HS-27A (cell line): ENCODE measurements at places on chromosomes 1 and 21.

GRCh38 chr1:108316545-108316944 is 72.7 kb upstream of the NBPF4 start:
- DNase-seq = no peak

DNA sequence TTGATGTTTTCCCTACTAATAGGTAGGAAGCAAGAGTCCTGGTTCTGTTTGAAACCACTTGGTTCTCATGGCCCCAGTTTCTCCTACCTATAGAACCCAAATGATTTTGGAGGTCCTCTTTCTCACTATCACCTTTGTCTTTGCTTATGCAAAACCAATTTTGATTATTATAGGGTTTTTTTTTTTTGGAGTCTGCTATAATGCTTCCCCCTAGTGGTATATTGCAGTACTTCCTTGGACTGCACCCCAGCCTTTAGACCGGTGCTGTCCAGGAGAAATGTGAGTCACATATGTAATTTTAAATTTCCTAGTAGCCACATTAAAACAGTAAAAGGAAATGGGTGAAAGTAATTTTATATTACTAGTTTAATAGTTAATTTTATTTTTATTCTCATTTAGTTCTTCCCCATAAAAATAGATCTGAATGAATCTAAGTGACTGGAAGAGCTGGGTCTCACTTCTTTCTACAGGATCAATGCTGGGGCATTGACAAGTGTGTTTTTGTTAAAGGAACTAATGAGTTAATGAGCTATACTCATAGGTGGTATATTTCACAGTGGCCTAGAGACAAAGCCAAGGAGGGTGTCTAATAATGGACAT is 10.6 kb downstream of the FCMR start:
- DNase-seq = no peak

DNA sequence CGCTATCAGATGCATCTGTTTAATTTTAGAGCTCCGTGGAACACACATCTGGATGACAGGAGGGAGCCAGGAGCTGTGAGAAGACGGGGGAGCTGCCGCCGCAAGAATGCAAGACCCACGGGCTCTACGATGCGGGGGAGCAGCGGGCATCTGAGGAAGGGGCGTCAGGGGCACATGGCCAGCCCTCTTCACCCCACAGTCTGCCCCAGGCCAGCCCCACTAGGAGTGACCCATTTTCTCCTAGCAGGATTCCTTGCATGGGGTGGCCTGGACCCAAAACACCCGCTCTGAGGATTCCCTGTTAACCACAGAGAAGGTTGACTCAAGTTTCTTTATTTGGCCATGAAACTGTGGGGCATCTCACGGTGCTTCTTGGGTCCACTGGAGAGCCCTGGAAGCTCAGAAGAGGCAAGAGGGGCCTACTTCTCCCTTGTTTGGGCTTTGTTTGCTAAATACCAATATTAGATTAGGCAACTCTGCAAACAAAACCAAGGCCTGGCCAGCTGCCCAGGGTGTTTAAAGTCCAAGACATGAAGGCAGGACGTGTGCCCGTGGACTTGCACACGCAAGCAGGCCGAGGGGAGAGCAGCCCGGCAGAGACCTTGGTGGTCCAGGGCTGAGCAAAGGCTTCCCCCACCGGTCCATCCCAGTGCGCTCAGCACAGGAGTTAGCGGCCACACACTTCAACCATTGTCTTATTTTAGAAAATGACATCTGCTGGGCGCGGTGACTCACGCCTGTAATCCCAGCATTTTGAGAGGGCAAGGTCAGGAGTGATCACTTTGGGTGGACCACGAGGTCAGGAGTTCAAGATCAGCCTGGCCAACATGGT is 89.8 kb downstream of the DHRS3 start:
- no peak for DNase-seq

DNA sequence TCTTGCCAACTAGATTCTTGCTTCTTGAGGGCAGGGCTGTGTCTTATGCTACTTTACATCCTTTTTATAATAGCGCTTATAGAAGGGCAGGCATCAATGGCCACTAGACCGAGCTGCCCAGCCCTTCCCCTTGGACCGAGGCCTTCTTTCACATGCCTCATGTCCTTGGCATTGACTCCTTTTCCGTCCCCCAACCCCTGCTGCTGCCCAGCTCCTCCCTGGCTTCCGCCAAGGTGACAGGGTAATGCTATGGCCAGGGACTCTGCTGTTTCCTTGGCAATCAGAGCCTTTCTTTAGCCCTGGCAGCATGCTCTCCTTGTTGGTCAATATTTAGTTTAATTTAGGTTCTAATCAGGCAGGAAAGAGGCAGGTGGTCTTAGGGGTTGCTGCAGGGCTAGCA is 48.2 kb downstream of the DDX20 start:
- DNase-seq = no peak

GRCh38 chr1:167791281-167792187 is 69.8 kb downstream of the MPZL1 start:
- no peak for DNase-seq

- DNase-seq = no peak
These were observed 19.7 kb downstream of the FAM76A start for GRCh38 chr1:27745466-27745865.

DNA sequence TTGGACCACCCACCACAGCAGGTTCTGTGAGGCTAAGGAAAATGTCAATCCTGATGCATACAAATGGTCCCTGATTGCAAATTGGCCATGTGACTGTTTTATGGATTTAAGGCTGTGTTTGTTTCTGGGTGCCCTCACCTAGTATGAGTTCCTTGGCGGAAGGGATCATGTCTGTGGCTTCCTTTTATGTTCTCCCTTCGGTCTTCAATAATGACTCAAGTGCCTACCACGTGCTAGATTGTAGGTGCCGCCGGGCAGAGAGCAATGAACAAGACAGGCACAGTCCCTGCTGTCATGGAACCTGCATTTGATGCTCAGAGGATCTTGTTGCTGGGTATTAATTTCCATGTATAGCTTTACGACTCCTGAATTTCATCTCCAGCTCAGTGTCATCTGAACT is 9.8 kb upstream of the VWA5B1 start:
- no peak for DNase-seq

- no peak for DNase-seq
These were observed 10.5 kb downstream of the PRPF38A start for GRCh38 chr1:52414942-52415341.

DNA sequence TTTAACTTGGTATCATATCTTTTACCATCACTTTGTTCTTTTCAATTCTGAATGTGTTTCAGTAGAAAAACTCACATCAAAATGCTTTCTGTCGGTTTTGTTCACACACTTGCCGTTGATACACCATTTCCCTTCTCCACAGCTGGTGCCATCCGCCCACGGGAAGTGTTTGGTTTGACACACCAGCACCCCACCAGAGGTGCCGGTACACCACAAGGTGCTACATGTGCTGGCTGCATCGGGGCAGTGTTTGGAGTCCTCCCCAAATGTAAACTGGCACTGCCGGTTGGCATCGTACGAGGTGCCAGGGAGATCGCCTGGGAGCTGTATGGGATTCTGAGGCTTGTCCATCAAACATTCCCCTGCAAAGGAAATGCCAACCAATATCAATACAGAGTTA is 5.0 kb downstream of the ADAMTS1 start:
- no peak for DNase-seq

GRCh38 chr21:17576080-17576835 is 36.4 kb downstream of the BTG3 start:
- no peak for DNase-seq

- peak; percentile 94 for DNase-seq
These were observed 47.0 kb downstream of the AHDC1 start for GRCh38 chr1:27556781-27557595.

GRCh38 chr1:153401461-153401860 is 10.6 kb upstream of the S100A8 start:
- DNase-seq = no peak

DNA sequence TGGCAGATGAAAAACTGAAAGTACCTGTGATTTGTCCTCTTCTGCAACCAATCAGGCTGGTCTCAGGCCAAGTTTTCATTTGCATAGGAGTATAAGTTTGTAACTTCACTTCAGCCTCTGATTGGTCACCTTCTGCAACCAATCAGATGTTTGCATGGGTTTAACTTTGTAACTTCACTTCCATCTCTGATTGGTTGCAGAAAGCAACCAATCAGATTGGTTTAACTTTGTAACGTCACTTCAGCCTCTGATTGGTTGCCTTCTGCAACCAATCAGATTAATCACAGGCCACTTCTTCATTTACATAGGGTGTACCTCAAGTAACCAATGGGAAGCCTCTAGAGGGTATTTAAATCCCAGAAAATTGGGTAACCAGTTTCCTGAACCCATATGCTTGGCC is 18.9 kb upstream of the TUT4 start:
- DNase-seq = no peak

GRCh38 chr21:32844653-32845436 is 73.3 kb upstream of the PAXBP1 start:
- DNase-seq = peak; percentile 27

- no peak for DNase-seq
These were observed 95.0 kb downstream of the SLC30A10 start for GRCh38 chr1:219833214-219833815.

DNA sequence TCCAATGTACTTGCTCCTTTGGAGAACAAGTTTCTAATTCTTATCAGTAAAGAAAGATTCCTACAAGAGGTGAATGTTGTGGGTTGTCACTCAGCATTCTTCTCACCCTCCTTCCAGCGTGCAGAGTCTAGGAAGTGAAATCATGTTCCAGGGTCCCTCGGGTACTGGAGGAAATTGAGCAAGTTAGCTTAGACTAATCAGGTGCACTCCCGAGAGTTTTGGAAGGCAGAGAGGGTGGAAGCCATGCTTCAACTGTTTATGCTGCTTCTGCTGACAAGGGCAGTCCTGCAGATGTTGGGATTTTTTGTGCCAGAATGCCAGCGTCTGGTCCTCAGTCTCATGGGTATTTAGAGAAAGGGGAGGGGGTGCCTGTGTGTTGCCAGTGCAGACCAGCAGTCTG is 5.3 kb upstream of the C1orf115 start:
- DNase-seq = no peak

GRCh38 chr1:109807402-109807801 is 43.7 kb upstream of the EPS8L3 start:
- no peak for DNase-seq

GRCh38 chr1:112267929-112268328 is 128.1 kb upstream of the CTTNBP2NL start:
- no peak for DNase-seq

- no peak for DNase-seq
These were observed 635 bp upstream of the MMEL1 start for GRCh38 chr1:2633366-2633935.

GRCh38 chr1:196063952-196064351 is 544.3 kb downstream of the KCNT2 start:
- DNase-seq = no peak

- no peak for DNase-seq
These were observed 74.1 kb upstream of the WNT4 start for GRCh38 chr1:22216966-22217365.

DNA sequence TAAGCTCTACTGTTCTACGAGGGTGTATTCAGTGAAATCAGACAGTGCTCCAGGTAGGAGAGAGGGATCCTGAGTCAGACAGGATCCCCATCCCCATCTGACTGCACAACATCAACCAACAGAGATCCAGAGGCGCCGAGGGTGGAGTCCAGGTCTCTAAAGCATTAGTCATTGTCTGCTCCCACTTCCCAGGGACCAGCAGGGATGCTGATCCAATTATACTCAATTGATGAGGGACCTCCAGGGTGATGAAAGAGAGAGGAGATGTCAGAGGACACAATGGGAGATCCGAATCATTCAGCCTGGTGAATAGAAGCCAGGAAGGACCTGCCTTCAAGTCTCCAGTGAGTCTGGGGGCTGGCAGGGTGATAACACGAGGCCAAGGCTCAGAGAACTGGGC is 39.5 kb upstream of the STMN1 start:
- no peak for DNase-seq

GRCh38 chr1:67053535-67053784 is 488 bp downstream of the SLC35D1 start:
- DNase-seq = no peak

DNA sequence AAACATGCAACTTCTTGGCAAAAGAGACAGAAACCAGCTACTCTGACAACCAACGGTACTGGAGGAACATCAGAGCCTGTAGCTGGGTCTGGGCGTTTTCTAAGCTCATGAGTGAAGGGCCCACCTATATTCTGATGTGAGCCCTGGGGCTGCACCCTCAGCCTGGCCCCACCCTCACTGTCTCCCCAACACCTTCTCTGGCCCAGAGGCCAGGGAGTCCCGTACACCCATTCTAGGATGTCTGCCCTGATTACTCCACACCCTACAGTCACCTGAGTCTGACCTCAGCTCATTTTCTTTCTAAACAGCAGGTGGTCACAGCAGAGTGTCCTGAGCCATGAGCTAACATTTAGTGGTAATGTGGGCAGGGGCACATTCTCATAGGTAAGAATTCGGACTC is 439.2 kb downstream of the MATN1 start:
- no peak for DNase-seq

DNA sequence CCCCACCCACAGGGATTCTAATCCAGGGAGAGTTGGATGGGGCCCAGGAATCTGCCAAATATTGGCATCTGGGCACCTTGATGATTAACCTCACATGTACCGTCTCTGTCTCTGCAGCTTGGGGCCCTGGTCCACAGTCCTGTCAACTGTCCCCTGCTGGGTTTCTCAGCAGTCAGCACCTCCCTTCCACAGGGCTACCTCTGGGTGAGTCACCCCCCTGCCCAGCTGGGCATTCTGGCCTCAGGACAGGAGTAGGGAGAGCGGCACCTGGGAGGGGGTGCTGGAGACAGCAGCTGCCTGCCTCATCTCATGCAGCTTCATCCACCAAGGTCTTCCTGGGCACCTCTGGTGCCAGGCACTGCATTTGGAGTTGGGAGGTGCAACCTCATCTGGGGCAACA is 100.6 kb upstream of the ACTL8 start:
- no peak for DNase-seq

GRCh38 chr1:115694805-115695204 is 53.0 kb downstream of the VANGL1 start:
- no peak for DNase-seq
